ENCODE measurements at places on chromosomes 3 and 15.

DNA sequence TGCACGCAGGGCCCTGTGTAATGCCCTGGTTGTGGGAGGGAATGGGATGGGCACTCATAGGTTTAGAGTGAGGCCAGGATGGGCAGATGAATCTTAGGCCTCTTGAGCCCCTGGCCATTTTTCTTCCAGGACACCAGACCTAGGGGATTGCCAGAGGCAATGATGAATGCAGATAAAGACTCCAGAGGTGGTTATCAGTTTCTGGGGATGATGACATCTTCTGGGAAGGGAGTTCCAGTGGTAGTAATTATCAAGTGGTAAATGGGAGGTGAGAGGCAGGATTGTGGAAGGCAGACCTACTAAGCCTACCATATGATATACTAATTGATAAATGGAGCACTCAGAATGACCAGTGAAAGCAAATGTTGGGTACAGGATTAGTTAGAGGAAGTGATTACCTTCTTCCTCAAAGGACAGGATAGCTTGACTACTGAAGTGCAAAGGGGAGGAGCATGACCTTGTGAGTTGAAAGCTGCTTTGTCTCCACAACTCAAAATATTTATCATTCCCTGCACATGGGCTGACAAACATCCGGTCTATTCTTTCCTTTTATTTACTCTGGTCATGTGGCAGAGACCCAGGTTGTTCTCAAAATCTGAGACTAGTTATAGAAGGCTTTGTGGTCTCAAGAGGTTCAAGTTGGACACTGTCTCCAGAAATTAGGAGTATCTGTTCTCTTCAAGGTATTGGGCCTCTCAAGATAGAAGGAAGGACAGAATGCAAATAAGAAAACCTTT, 10.2 kb upstream of the MAPK6 start:
- no peak for DNase-seq

GRCh38 chr15:60379525-60380274, 18.1 kb downstream of the ANXA2 start:
- no peak for DNase-seq

DNA sequence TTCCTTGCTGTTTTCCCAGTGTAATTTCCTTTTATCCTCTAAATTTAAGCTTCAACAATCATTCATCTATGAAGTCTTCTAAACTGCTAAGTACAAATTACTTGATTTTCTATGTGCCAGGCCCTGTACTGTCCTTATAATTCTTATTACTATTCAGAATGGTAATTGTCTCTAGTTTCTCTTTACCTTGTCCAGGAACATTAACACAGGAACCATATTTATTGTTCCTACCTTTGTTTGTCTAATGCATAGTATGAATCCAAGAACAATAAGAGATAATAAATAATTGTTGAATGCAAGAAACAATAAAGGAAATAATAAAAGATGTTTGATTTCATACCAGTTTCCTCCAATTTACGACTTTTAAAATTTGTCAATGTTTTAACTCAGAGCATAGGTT, 1083.2 kb downstream of the ROBO2 start:
- DNase-seq: no peak

DNA sequence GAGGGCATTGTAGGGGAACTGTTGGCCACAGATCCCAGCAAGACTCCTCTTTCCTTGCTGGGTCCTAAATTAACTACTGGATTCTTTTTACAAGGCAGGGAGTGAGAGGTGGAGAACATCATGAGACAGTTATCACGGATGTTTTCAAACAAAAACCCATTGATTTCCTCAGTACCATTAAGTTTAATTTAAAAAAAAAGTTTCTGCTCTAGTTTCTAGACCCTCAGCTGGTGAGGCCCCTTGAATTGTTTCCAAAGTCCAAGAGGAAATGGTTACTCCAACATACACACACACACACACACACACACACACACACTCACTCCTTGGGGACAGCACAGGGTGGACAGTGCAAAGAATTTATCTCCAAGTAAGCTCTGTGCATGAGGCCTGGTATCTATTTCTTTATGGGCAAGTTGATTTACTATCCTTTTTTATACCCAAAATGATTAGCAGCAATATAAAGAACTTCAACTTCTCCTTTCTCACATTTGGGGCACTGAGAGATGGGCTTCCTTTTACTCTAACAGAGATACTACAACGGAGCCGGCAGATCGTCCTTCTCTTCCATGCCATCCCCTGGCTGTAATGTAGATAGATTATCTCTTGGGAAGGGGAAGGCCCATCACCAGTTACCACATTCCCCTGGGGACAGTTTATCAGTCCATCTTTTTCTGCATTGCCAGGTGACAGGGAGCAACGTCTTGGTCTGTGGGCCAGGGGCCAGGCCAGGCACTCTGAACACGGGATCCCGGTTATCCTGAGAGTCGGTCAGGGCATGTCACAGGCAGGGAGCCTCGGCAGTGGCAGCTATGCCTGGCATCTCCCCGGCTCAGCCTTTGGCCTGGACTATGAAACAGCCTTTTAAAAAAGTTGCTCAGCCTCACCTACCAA, 54.7 kb downstream of the CORO2B start:
- no peak for DNase-seq

GRCh38 chr3:99863588-99863987, 45.9 kb downstream of the CMSS1 start:
- no peak for DNase-seq

DNA sequence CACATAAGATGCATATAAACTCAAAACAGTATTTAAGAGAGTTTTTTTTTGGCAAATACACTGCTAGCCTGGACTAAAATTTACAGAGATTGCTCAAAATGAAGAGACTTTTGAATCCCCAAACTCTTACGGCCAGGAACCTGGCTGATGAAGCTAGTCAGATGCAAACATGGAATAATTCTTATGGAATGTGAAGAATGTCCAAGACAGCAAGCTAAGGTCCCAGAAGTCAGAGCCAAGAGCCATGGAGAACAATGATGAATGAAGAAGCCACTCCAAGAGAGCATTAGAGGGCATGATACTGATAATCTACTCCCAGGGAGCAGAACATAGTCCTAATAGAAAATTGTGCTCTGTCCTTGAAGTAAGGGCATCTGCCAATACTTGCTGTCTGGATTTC, 705.5 kb downstream of the DIPK2A start:
- no peak for DNase-seq

DNA sequence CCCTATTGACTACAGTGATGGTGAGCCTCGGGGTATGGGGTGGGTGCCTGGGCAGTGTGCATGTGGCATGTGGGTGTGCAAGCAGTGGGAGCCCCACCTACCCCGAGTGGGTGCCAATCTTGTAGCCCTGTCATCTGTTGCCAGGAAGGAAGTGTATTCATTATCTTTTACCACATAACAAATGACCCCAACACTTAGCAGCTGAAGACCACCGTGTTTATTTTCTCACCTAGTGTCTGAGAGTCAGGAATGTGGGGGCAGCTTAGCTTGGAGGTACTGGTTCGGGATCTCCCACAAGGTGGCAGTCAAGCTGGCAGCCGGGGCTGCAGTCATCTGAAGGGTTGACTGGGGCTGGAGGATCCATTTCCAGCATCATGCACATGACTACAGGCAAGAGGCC, 21.7 kb downstream of the XYLB start:
- DNase-seq: no peak

GRCh38 chr3:58537412-58538301, 667 bp upstream of the ACOX2 start:
- DNase-seq: no peak

DNA sequence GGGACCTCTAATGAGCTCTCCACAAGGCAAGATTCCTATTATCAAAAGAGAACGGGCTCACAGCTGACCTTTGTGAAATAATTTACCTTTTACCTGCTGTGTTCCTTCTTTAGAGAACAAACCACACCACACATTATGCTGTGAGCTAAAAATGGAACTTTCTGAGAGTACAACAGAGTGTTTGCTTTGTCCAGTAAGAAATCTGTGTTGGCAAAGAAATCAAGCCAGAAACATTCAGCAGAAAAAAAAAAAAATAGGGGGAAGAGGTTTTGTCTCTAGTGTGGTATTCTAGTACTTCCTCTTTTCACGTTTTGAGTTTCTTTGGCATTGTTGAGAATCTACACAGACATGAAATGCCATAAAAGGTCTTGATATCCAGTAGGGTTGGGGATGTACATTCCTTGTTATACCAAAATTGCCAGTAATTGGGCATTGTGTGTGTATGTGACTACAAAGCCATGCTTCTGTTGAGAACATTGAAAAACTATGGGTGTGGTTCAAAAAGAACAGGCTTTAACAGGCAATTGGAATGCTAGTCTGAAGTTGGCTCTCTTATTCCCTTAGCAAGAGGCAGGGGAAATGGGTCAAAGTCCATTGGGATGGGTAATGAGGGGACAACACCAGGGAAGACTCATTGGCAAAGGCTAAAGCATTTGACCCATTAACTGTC, 273.5 kb downstream of the NEK10 start:
- no peak for DNase-seq

DNA sequence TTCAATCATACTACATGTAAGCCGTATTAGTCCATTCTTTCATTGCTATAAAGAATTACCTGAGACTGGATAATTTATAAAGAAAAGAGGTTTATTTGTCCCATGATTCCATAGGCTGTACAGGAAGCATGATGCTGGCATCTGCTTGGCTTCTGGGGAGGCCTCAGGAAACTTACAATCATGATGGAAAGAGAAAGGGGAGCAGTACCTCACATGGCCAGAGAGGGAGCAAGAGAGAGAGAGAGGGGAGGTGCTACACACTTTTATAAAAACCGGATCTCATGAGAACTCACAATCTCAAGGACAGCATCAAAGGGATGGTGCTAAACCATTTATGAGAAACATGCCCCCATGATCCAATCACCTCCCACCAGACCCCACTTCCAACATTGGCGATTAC, 14.3 kb upstream of the CLASP2 start:
- no peak for DNase-seq

DNA sequence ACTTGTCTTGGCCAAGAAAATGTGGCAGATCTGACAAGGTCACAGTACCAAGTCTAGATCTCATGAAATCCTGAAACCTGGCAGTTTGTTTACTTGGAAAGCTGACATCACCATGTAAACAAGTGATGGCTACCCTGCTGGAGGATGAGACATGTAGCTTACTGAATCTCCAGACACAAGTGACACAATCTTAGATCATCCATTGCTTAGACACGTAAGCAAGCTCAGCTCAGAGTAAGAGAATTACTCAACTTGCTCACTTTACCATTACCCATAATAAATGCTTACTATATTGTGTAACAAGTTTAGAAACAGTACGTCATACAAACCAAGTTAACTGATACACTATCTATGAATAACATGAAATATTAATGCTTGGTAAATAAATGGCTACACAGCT, 263.8 kb downstream of the TBC1D5 start:
- no peak for DNase-seq

DNA sequence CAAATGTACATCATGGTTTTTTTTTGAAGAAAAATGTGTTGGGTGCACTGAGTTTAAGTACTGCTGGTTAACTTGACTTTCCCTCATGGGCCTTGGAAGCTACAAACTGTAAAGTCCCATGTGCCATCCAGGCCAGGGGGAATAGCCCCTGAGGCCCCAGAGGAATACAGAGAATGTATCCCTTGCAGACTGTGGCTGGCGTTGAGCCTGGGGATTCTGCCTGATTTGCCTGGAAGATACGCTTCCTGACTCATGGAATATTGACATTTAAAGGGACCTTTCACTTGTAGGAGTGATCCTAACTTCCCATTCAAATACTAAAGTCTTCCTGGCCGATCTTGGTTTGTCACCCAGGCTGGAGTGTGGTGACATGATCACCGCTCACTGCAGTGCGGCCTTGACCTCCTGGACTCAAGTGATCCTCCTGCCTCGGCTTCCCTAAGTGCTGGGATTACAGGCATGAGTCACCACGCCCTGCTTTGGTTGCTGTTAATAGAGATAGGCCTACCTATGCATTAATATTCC, 42.0 kb downstream of the ADAMTSL3 start:
- no peak for DNase-seq

DNA sequence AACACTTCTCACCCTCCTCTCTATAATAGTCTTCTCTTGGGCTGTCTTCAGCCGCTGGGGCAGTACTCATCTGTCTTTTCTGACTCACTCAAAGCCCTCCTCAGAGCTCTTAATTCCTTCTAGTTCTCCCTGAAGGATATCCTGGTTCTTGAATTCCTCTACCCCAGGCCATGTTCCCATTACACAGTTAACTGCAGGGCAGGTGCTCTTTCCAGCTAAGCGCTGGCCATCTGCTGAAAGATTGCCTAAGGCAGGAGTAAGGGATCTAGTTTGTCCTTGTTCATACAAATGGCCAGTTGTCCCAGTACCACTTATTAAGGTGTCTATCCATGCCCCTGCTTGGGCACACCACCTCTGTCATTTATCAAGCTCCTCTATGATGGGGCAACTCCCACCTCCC, 10.2 kb upstream of the SPG11 start:
- no peak for DNase-seq

- no peak for DNase-seq
Observed at GRCh38 chr3:141000686-141001085, 50.5 kb upstream of the SPSB4 start.

GRCh38 chr3:65714134-65714533, 324.6 kb downstream of the MAGI1 start:
- DNase-seq: no peak

DNA sequence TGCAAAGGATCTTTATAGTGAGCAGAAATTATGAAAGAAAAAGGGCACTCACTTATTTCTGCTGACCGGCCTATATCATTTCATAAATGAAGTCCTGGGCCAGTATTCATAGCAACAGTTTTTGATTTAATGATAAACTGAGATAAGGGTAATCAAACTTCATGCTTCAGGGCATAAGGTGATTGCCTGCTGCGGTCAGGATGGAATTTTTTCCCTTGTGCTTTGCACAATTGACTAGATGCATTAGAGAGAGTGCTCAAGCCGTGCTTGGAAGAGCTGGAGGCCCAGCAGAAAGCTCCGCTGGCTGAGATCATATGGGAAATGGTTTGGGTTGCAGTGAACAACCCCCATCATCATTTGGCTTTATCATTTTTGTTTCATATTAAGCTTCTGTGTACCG, 10.4 kb downstream of the SEMA6D start:
- DNase-seq: no peak

- DNase-seq: no peak
Observed at GRCh38 chr15:85353516-85353915, 26.9 kb upstream of the AKAP13 start.

GRCh38 chr3:9826815-9827573, 16.8 kb downstream of the RPUSD3 start:
- no peak for DNase-seq

DNA sequence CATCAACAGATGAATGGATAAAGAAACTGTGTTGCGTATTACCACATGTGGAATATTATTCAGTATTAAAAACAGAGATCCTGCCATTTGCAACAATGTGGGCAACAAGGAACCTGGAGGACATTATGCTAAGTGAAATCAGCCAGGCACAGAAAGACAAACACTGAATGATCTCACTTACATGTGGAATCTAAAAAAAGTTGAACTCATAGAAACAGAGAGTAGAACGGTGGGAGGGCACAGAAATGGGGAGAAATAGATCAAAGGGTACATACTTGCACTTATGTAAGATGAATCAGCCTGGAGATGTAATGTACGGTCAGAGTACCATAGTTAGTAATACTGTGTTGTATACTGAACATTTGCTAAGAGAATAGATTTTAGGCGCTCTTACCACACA, 29.8 kb upstream of the MUC13 start:
- no peak for DNase-seq

All from stimulated activated CD8-positive, alpha-beta memory T cell treated with anti-CD3 and anti-CD28 coated beads, Interleukin-15, amount 100 ng/mL, for 1 hour (primary cell).